ENCODE measurements at places on chromosomes 1 and 21.
A peak's percentile ranks its signal among the peaks of the same experiment; 100 is the strongest.

GRCh38 chr1:116993286-116993685, 8.3 kb upstream of the CD101 start:
- no peak for DNase-seq

DNA sequence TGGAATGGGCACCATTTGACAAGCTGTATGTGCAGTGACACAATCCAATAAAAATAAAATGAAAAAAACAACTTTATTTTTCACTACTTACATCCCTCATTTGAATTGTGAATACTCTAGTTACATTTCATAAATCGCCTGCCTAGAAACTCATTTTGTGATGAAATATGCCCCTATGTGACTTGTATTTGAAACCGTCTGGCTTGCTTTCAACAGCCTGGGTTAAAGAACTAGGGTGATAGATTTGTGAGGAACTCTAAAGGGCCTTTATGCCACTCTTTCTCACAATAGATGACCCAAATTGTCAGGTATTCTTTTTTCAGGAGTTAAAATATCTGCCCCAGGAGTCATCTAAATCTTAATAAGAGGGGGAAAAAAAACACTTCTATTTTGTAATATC, 137.9 kb downstream of the DAB1 start:
- DNase-seq: no peak

DNA sequence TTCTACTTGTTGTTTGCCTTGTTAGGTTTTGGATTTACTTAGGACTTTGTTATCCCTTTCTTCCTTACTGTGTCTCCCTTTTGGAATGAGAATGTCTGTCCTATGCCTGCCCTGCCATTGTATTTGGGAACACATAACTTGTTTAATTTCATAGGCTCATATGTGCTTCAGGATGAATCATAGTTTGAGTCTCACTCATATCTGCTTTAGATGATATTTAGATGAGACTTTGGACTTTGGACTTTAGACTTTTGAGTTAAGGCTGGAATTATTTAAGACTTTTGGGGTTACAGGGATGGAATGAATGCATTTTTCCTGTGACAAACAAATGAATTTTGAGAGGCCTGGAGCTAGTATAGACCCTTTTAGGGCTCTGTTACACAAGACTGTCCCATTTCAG, 33.4 kb downstream of the PSMG1 start:
- DNase-seq: no peak

DNA sequence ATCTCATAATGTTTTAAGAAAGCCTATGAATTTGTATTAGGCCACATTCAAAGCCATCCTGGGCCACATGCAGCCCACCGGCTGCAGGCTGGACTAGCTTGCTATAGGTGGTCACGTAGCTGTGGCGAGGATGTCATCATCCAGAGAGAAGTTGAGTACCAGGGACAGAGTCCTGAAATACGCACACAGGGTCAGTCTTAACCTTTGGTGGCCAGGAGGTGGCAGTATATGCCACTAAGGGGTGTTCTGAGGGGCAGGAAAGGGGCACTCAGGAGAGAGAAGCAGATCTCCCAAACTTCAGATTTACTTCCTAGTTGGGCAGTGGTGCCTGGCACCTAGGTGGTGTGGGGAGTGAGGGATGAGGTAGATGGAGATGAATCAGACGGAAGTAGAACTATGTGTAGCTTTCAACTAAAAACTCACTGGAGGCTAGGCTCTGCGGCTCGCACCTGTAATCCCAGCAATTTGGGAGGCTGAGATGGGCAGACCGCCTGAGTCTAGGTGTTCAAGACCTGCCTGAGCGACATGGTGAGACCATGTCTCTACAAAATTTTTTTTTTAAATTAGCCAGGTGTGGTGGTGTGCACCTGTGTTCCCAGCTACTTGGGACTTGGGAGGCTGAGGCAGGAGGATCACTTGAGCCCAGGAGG, 16.3 kb upstream of the CDK18 start:
- DNase-seq: peak; percentile 61

DNA sequence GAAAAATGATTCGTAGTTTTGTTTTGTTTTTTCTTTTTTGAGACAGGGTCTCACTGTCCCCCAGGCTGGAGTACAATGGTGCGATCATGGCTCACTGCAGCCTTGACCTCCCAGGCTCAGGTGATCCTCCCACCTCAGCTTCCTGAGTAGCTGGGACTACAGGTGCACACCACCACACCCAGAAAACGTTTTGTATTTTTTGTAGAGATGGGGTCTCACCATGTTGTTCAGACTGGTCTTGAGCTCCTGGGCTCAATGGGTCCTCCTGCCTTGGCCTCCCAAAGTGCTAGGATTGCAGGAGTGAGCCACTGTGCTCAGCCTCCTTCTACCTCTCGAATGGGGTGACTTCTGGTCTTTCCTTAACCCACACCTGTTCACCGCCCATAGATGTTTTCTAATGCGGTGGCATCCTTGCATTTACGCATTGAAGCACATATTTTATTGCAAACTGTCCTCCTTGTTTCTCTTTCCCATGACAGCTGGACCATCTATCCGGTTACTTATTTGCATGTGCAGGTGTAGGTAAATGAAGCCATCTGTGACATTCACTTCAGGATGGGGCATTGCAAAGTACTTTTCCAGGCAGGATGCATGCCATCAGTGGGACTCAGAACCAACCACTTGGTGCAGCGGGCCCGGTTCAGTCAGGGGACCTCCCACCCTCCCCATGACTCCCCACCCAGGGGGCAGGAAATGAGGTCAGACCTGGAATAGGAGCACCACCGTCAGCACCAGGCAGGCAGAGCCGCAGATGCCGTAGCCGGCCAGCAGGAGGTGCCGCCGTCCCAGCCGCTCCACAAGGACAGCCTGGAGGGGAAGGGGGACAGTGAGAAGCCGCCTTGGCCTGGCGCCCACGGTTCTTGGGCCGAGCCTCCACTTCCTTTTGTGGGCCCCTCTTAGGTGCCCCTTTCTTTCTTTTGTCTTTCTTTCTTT, 16.5 kb downstream of the SLC2A7 start:
- DNase-seq: peak; percentile 30

- peak; percentile 38 for DNase-seq
These were observed 53.9 kb upstream of the AKT3 start for GRCh38 chr1:243903895-243904294.

- no peak for DNase-seq
These were observed 2.5 kb upstream of the DENND2D start for GRCh38 chr1:111202707-111203623.

DNA sequence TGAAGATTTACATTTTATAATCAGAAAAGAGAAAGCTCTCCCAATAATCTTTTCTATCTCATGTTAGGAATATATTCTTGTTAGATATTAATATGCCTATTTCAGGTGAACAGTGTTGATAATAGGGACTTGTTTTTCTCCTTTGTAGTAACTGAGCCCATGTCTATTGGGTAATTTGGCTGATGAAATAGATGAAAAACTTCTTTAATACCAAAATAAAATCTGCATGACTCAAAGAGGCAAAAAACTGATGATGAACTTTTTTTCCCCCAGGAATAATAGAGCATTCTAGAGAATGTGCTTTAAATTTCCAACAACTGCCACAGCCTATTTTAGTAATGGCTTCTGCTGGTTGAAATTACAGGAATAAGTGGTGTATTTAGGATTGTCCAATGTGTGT, 178.9 kb upstream of the GREM2 start:
- peak; percentile 37 for DNase-seq

- DNase-seq: no peak
These were observed 17.4 kb downstream of the PLOD1 start for GRCh38 chr1:11951901-11952300.

DNA sequence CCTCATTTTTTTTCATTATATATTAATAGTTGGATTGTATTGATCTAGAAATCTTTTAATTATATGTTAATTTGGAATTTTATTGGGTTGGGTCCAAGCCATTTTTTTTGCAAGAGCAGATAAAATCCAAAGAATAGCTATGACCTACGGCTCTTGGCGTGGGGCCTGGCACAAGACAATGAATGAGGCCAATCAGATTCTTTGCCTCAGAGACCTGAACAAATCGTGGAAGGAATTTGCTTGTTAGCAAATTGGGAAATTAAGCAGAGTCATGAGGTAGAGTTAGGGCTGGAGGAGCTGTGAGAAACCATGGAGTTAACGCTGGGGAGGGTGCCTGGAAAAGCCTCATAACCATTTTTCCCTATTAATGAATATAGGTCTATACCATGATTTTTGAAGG, 40.1 kb downstream of the CAMSAP2 start:
- DNase-seq: no peak

GRCh38 chr1:109718495-109718894, 6.4 kb downstream of the GSTM5 start:
- DNase-seq: no peak

GRCh38 chr1:198167436-198167934, 10.7 kb downstream of the NEK7 start:
- no peak for DNase-seq

DNA sequence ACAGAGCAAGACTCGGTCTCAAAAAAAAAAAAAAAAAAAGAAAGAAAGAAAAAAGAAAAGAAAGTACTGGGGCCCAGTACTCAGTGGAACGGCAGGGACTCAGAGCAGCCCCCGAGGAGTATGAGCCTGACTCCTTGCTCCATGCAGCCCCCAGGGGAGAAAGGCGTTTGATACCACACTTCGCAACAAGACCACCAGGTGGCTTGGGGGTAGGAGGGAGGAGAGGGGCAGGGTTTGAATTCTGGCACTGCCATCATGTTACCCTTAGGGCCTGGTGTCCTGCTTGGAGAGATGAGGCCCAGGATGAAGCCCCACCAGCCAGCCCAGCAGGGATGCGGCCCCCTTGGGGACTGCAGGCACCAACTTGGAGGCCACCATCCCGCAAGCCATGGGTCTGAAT, 321.3 kb upstream of the VAMP3 start:
- DNase-seq: no peak

Data from fibroblast of skin of scalp (primary cell).